ENCODE measurements at places on chromosomes 4 and X.

GRCh38 chr4:111792632-111793031, 352.6 kb upstream of the FAM241A start:
- DNase-seq: no peak

DNA sequence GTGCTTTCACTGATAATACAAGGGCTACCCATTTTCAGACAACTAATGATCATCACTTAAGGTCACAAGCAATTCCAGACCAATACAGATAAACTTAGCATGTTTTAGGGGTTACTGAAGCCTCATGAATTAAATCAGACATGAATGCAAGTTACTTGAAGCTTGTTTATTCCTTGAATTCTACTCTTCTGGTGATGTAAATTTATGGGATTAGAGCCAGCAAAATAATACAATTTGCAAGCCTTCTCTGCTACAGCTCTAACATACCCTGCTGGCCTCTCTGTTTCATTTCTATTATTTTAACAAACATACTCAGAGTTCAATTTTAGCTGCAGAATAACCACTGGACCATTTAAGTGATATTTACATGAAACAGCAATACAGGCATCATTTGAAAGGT, 60.7 kb downstream of the PCDH19 start:
- DNase-seq: no peak

GRCh38 chr4:66943112-66943511, 602.2 kb downstream of the CENPC start:
- no peak for DNase-seq

DNA sequence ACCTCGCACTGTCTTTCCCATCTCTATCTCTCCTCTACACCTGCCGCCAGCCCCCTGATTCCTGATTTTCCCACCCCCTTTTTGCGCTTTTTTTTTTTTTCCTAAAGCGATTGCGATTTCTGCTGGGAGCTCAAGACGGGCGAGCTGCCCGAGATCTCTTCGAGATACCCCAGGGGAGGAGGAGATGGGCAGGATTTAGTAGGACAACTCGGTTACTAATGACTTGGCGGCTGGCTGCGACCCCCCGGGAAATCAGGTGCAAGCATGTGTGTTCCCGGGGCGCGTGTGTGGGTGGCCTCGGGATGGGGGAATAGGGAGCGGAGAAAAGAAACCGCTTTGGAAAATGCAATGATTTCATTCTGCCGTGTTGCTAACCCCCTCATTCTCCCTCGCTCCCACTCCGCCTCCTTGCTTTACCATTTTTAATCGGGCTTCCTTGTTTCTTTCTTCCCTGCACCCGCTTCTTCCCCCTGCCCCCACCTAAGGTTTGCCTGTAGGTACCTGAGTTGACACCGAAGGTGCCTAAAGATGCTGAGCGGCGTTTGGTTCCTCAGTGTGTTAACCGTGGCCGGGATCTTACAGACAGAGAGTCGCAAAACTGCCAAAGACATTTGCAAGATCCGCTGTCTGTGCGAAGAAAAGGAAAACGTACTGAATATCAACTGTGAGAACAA, 4.4 kb downstream of the SLITRK2 start:
- DNase-seq: no peak

DNA sequence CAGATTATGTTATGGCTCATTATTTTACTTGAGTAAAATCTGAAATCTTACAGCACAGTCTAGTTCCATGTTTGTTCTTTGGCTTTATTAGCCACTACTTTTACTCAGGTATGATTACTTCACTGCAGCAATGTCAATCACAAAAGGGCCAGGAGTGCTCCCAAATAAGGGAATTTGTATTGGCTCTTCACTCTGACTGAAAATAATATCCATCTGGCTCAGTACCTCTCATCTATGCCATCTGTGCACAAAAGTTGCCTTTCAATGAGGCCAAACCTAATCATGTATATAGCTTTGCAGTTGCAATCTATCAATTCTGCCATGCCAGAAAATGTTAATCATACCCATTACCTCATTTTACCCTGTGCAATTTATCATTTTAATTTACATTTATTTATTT, 161.1 kb downstream of the TECRL start:
- DNase-seq: no peak

DNA sequence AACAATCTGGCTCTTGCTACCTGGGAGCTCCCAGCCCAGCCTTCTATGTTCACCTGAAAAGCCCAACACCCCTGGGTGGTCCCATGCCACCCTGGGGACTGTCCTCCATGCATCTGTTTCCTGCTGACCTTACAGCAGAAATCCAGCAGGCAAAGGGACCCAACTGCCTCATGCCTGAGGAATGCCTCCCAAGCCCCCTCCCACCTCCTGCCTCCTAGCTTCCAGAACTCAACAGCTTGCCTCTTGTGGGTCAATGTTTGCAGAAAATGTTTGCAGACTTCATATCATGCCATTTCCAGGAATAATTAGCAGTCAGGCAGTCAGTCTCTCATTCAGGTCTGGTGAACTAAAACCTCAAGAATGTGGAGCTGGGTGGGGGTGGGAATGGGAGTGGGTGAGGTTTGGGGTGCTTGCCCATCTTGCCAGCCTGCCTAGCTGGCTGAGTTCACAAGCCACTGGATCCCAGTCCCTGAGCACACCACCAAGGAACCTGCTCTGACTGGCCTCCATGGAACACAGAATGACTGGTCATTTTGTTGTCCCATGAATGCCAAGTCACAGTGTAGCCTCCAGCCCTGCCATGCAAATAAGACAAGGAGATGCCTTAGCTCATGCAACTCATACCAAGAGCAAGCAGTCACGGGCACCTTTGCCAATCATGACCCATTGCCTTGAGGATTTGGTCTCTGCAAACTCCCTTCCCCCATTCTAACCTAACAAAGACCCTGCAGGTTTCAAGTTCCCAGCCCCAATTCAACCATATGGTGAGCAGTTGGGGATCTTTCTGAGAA, 12.1 kb upstream of the PLAC1 start:
- DNase-seq: no peak

DNA sequence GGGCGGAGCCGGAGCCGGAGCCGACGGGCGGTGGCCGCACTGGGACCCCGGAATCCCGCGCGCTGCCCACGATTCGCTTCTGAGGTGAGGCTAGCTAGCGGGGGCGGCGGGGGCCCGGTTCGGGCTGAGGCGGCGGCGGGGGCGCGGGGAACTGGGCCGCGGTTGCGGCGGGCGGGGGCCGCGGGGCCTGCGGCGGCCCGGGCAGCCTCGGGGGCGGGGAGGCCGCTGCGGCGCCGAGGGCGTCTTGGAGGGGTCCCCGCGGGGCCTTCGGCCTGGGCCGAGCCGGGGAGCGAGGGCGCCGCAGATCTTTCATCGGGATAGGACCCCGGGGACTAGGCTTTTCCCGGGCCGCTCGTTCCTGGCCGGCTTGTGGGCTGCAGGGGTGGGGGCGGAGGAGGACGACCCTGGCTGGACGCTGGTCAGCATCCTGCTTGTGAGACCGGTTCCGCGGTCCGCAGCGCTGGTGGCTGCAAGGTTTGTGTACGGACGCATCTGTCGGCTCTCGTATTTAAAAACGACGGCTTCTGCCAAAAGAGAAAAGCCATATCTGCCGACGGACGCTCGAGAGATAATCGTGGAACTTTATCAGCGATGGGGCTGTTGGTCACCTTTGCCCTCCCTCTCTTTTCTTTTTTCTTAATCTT, 419 bp downstream of the ADD1 start:
- DNase-seq: no peak

- DNase-seq: no peak
Observed at GRCh38 chrX:129933700-129934099, 27.7 kb downstream of the UTP14A start.

DNA sequence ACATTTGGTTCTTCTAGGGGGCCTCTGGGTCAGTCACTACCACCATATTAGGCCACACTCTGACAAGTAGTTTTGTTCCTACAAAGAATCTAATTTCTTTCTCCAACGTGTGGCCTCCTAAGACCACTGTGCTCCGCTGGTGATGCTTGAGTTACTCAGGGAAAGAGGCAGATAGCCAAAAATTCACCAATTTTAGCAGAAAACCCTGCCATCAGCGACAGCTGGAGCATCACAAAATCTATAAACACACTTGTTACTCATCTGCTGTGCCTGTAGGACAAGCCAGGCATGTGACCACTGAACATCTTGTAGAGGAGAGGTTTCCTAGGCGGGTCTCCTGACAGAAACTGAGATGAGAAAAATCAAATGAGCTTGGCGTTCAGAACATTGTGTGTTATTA, 105.4 kb downstream of the SYNPO2 start:
- DNase-seq: no peak

DNA sequence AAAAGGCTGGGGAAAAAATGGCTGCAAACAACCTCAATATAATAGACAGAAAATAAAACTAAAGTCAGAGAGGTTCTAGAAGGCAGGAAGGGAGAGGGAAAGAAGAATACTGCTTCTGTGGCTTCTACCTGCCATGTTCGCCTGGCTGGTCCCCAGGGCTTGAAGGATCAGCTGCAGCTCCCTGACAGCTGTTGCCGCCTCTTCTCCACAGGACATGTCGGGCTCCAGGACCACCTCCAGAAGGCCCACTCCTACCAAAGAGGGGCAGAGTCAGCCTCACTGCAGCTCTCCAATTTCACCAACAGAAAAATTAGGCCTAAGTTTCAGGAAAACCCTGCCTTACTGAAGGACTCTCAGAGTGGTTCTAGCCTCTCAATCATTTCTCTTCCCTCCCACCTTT, 44.9 kb downstream of the GATB start:
- no peak for DNase-seq
